ENCODE measurements at places on chromosomes 1 and 21.

- DNase-seq: no peak
These were observed 16.9 kb downstream of the LRRC8C start for GRCh38 chr1:89649783-89650182.

DNA sequence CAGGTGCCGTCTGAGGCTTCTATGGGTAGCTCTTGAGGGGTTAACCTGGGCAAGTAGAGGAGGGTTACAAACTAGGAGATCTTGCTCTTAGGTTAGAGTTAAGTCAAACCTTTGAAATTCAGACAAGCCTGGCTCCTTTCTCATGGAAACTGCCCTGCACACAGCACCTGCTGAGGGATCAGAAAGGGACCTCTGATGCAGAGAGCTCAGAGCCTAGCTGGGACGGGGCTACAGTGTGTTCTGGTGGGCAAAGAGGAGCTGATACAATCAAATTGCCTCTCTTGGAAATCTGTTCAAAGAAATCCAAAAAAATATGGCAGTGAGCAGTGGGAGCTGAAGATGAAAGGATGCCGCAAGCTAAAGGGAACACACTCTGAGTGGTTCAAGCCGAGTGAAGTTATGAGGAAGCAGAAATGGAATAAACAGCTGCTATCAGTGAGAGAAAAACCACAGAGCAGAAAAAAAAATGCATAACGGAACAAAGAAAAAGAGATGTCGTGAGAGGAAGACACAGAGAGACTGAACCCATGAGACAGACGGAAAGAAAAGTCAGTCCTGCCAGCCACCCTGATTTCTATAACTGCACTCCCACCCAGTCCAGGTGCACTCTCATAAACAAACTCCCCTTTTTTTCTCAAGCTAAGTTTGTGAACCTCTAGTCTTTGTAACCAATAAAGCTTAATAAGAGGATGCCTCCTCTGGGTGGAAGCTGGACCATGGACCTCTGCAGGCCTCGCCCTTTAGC, 26.6 kb downstream of the PAFAH2 start:
- no peak for DNase-seq

DNA sequence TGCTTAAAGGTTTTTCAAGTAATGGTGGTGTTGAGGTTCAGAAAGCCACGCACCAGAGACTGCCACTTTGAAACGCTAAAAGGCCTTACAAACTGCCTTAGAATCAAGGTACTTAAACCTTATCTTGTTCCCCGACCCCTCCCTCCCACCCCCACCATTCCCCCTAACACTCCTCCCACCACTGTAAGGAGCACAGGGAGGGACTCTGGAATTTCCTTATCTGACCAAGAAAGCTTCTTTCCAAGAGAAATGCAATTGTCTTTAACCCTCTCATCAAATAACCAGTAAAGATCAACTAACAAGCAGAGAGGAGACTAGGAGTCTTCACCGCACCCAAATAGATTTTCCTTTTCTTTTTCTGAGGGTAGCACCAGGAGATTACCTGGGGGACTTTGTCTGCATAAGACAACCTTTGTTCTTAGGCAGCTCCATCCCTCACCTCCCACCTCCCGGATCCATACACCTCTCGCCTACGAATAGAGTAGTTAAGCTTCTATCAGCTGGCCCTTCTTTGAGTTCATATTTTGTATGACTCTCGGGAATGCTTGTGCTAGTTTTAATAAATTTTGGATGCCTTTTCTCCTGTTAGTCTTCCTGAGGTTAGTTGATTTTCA, 137.7 kb upstream of the ADGRL2 start:
- no peak for DNase-seq

- no peak for DNase-seq
These were observed 28.2 kb downstream of the CHD1L start for GRCh38 chr1:147270721-147271120.

DNA sequence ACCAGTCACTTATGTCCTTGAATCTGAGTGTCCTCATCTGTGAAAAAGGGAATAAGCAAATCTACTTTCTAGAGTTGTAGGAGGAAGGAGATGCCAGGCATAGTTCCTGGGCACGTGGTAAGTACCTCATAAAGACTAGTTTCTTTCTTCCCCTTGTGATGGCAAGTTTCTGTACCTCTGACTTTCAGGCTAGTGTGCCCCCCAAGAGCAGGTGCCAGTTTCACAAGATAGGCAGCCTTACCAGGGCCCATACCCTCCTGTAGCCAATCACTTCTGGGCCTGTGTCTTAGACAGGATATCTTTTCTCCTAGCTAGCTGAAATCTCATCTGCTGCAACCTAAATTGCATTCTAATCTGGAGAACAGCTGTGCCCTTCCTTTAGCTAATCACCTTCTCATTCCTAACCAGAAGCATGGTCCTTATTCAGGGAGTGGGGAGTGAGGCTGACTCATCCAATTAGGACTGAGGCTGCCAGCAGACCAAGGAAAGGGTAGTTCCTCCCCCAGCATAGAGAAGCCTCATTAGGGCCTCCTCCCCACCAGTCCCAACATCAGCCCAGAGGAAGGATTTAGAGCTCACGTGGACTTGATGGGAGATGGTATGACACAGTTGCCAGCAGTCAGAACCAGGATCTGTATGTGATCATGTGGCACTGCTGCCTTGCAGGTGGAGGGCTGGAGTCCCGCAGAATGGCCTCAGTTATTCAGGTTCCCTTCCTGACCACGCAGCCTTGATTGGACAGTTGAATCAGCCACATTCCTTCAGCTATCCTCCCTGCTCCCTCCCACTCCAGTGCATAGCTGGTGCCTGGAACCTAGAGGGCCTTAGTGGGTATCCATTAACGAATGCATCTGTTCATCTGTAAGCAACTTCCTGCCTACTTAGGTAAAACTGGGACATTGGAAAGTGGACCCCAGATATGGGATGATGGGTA, 7.9 kb downstream of the KLHDC8A start:
- no peak for DNase-seq

GRCh38 chr1:205274041-205274691, 46.4 kb downstream of the TMCC2 start:
- DNase-seq: no peak

DNA sequence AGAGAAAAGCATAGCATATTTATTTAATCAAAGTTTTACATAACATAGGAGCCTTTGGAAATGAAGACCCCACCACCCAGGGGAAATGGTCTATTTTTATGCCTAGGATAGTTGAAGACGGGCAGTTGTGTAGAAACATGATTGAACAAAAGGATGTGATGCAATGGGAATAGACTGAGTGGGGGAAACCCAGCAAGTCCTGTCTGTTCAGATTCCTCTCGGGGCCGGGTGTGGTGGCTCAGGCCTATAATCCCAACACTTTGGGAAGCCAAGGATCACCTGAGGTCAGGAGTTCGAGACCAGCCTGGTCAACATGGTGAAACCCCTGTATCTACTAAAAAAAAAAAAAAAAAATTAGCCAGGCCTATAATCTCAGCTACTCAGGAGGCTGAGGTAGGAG, 298.3 kb downstream of the MATN1 start:
- no peak for DNase-seq

- no peak for DNase-seq
These were observed 26.5 kb upstream of the RPL11 start for GRCh38 chr1:23664837-23665795.

DNA sequence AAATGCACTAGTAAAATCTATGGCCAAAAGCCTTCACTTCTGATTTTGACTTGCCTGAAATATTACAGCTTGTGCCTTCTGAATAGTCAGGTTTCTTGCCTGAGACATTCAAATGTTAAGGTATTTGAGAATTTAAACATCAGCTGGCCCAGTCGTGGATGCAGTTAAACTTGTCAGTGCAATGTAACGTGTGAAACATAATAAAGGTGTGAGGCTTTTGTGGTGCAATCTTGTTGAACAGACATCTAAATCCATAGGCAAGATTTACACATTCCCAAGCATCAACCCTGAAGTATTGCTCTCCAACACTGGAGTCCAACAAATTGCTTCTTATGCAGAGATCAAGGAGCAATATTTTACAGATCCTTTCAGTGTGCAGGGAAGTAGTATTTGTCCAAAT, 4.4 kb downstream of the CCN1 start:
- no peak for DNase-seq

DNA sequence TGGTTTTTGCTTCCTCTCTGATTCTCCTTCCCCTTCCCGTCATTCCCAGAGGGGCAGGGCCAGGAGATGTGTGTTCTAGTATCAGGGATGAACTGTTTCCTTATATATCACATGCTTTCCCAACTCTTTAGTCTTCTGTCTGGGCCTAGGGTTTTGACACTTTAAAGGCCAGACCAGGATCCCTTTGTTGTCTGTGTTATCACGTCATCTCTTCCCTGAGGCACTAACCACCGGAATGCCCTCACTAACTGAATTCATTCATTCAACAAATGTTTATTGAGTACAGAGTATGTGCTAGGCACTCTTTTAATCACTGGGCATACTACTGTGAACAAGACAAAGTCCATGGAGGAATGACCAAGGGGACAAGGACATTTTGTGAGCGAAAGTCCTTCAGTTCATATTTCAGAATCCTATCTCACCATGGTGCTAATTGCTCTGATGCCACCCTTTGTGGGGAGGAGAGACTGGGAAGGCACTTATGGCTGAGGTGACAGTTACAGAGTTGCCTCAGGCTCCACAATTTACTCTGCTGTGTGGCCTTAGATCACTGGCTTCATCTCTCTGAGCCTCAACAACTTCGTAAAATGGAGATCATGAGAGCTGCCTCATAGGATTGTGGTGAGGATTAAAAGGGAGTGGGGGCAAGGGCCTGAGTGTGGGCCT, 12.0 kb upstream of the ZNF362 start:
- no peak for DNase-seq

GRCh38 chr1:85830837-85831236, 122.6 kb upstream of the ZNHIT6 start:
- DNase-seq: no peak

- DNase-seq: no peak
These were observed 2.4 kb upstream of the WNT9A start for GRCh38 chr1:227949954-227950734.

- no peak for DNase-seq
These were observed 4.7 kb upstream of the TNFRSF4 start for GRCh38 chr1:1218524-1219200.

Data from anterior cingulate cortex (tissue), 58 donors.